HCT116 (cell line): ENCODE measurements at places on chromosomes 7 and 10.

- peak; percentile 18 for DNase-seq
Measured at GRCh38 chr7:98240961-98241673, 10.9 kb downstream of the TECPR1 start.

DNA sequence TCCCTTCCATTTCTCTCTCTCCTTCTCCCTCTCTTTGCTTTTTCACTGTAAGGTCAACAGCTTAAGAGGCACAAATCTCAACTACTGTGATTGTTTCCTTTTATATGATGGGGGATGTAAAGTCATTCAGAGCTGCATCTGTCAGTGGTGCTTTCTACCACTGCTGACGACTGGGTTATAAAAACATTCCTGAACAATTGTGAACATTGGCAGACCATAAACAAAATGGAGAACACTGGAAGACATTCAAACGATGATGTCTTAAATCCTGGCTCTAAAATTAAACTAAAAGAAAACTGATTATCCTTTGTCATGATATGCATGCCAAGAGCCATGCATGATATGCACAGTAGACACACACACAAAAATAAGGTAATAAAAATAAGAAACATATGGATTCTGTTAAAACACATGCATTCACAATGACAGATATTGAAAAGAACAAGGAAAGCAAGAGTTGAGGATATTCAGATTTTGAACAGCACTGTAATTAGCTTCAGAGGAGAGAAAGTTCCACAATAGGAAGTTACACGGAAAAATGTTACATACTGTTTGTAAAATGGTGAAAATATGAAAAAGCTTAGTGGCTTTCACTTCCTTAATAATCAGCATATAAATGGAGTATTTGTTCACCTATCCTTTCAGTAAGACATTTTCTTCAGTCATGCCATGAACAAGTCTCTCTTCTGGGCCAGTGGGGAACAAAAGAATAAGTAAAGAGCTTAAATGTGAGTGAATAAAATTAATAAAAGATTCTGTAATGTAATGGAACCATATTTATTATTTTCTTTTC lies 89.2 kb downstream of the RNLS start:
- no peak for DNase-seq

- DNase-seq = no peak
Measured at GRCh38 chr10:44927352-44927751, 16.2 kb downstream of the TMEM72 start.

GRCh38 chr7:43694399-43694748 lies 34.9 kb downstream of the COA1 start:
- peak; percentile 55 for DNase-seq

DNA sequence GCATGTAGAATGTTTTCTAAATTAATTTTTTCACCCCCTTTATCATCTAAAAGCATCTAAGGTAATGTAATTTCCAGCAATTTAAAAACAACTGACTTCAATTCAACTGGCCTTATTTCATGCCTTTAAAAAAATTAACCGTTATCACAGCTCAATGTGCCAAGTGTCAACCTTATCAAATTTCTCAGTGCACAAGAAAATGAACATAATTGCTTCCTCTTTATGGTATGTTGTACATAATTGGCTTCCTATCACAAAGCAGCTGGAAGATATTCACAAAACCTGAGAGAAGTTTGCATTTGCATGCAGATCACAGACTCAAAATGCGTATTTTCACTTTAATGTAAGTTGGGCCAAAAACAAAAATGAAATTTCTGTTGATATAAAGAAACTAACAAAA lies 966.4 kb downstream of the GRM8 start:
- no peak for DNase-seq

GRCh38 chr10:123017421-123018165 lies 8.8 kb downstream of the ACADSB start:
- DNase-seq = no peak

- no peak for DNase-seq
Measured at GRCh38 chr7:52911326-52911725, 124.1 kb upstream of the POM121L12 start.

DNA sequence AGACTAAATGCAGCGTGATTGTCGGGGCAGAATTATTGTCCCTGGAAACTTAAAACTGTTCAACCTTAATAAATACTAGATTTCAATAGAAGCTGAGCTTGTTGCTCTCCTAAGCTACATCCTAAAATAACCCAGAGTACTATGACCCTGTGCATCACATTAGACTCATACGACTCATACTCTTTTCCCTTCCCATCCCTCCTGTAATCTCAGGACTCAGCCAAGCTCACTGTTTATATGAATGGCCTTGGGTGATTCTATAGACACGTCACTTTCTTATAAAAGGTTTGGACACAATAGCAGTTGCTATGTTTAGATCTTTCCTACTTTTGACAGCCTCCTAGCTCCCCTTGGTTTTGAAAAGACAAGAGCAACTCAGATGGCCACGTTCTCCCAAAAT lies 17.2 kb downstream of the TCF7L2 start:
- DNase-seq = no peak

GRCh38 chr10:86795353-86795752 lies 38.9 kb downstream of the BMPR1A start:
- DNase-seq = peak; percentile 34

DNA sequence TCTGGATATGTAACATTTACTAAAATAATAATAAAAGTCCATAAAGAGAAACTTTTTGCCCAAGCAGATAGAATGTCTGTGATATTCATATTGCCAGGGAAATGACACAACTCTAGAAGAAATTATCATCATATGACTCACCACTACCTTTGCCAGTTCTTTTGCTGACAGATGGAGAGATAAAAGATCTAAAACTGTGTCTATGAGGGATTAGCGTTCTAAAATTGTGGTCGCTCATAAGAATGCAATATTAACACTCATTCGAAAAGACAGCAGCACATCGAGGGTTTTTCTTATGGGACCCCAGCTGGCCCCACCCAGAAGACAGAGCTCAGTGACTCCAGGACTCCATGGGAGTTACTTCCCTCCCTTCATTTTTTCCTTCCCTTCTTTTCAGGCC lies 16.6 kb upstream of the LANCL2 start:
- DNase-seq = no peak

DNA sequence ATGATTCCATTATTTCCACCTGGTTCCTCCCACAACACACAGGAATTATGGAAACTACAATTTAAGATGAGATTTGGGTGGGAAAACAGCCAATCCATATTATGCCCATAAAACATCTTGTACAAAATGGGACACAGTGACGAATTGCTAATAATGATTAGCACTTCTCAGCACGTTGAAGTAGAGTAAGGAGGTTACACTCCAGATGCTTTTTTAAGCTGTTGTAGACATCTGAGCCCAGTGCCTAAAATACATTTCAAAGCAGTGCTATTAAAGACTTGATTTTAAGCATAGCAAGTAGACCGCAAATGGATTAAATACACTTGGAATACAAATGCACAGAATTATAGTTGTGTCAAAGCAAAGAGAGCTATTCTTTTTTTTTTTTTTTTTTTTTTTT lies 105.9 kb downstream of the AASS start:
- DNase-seq = no peak

DNA sequence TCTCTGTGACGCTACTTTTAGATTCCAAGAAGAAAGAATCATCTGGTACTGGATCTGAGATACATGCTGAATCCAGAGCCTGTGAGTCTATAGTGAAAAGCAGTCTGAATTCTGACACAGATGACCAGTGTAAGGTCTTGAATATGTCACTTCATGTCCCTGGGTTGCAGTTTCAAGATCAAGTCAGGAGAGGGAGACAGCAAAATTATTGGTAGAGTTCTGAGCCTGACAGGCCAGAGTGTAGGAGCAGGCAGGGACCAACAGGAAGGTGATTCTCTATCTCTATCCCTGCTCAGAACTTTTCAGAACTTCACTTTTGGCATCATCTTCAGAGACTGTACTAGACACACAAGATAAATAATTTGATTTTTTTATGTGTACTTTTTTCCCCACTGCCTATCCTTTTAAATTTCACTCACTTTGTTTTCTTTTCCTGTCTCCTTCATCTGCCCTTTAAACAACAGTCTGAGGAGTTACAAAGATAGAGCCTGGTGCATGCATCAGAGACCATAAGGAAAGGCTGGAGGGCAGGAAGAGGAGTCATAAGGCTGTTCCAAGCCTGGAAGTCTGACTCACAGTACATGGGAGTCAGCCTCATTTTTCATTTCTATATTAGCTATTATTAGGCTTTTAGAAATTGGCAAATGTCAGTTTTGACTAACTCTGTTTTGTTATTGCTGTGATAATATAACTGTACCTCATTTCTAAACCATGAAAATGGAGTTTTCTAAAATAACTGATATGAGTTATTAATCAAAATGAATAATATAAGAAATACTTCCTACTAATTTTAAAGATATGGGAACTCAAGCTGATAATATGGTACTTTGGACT lies 120.2 kb upstream of the TMEM229A start:
- peak; percentile 47 for DNase-seq

DNA sequence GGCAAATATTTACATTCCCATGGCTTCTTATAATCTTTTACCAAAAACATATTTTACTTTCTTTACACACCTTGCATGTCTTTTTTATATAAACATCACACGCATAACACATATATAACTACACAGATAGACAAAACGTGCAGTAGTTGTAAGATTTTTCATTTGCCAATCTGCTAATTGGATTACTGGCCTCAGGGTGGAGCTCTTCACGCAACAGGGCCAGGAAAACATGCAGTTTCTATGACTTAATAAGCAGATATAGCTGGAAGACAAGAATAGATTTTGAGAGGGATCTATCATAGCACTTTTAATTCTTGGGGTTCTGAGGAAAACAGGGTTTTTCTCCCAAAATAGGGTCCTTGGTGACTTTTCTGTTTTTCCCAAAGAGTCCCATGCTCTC lies 12.7 kb downstream of the ACADSB start:
- DNase-seq = peak; percentile 29

- no peak for DNase-seq
Measured at GRCh38 chr10:116088985-116089384, 184.0 kb downstream of the GFRA1 start.

- DNase-seq = no peak
Measured at GRCh38 chr10:92238054-92238585, 52.8 kb downstream of the CPEB3 start.

DNA sequence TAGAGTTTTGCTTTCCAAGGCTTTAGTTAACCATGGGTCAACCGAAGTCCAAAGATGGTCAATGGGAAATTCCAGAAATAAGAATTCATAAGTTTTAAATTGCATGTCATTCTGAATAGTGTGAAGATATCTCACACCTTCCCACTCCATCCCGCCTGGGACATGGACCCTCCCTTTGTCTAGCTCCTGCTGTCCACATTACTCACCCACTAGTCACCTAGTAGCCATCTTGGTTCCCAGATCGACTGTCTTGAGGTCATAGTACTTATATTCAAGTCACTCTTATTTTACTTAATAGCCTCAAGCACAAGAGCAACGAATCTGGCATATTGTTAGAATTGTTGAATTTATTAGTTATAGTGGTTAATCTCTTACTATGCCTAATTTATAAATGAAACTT lies 366.6 kb downstream of the PRPF18 start:
- no peak for DNase-seq

DNA sequence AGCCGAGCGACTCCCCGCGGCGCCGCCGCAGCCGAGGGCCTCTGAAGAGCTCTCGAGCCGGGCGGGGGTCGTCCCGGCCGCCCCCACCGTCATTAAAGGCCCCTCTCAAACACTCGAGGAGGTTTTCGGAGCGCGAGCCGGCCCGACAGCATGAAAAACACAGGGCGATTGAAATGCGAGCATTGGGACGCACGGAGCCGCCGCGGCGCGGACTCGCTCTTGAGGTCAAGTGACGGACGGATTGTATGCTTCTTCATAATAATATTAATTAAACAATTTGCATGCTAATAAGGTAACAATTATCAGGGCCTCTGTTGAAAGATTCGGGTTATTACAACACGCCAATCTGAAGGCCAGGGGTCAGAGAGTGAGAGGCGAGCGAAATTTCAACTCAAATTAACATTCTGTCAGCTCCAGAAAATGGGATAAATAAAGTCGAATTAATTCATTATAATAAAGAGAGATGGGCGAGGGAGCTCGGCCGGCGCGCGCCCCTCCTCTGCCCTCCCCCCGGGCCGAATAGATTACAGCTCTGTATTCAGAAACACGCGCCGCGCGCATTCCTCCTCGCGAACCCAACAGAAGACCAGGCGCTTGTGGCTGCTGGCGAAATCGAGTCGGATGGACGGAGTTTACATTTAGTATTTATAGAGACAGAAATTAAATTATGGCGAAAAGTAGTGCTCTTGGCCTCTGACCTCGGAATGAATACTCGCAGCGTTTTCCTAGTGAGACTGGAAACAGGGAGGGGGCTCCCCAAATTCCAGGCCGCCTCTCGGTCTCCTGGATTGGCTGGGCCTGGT lies 2.1 kb upstream of the UNCX start:
- DNase-seq = no peak

- DNase-seq = no peak
Measured at GRCh38 chr10:89837165-89838043, 136.0 kb downstream of the KIF20B start.

GRCh38 chr7:91565499-91566401 lies 301.5 kb downstream of the FZD1 start:
- DNase-seq = no peak

DNA sequence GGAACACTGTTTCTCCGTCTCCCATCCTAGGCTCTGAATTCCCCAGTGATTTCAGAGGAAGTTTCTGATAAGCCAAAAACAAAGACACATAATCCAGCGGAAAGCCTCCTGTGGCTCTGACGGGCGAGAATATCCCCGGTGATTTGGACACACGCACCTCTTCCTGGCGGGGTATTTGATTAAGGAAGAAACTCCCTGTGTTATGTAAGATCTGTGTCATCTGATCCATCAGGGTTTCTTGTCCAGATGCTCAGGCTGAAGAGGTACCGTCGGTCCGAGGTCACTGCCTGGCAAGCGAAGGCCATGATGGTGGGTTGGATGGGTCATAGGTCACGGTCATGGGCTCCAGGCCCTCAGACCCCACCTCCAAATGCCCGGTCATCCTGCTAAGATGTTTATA lies 39.6 kb upstream of the DNAJB6 start:
- DNase-seq = no peak

GRCh38 chr10:70761031-70761601 lies 24.1 kb downstream of the TBATA start:
- DNase-seq = no peak

GRCh38 chr10:76115131-76115470 lies 683.7 kb downstream of the LRMDA start:
- DNase-seq = no peak

DNA sequence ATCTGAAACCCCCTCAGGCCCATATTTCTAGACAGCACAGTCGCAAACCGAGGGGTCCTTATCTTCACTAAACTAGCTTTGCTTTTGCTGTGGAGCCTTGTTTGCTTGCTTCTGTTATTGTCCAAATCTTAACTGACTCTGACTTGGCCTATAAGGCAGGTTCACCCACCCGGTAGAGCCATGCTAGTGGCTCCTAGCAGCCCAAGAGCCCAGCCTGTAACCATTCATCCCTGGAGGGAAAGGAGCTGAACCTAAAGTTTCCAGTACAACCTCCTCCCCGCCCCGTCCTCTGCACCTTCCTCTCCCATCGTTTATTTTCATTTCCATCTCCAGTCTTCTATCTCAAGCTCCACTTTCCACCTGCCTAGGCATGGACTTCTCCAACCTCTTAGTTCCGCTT lies 345.7 kb downstream of the PTPRN2 start:
- no peak for DNase-seq
